ENCODE measurements at places on chromosomes 12 and 14. TPM values are rescaled to one million over a fixed set of nuclear protein-coding genes. Genes with fewer than 3 reads are reported as not detected.

DNA sequence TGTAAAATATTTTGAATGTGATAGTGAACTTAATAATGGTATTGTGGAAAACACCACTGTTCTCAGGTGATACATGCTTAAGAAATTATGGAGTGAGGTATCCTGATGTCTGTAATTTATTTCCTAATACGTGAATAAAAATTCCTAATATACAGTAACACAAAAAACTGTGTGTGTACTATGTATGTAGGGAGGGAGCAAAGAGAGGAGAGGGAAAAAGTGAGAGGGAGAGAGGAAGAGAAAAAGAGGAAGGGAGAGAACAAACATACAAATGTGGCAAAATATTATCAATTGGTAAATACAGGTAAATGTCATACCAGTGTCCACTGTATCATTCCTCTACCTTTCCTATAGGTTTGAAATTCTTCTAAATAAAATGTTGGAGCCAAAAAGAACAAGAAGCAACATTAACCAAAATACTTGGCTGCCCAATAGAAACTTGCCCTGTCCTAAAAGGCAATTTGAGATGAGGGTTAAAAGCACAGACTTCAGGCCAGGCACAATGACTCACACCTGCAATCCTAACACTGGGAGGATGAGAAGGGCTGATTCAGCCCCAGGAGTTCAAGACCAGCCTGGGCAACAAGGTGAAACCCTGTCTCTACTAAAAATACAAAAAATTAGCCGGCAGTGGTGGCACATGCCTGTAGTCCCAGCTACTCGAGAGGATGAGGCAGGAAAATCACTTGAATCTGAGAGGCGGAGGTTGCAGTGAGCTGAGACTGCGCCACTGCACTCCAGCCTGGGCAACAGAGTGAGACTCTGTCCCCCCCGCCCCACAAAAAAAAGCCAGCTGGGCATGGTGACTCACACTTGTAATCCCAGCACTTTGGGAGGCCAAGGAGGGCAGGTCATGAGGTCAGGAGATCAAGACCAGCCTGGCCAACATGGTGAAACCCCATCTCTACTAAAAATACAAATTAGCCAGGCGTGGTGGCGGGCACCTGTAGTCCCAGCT lies 14.5 kb downstream of the R3HDM2 start:
- DNase-seq: no peak

- no peak for DNase-seq
Observed at GRCh38 chr12:19894803-19895202, 455.5 kb downstream of the AEBP2 start.

- no peak for DNase-seq
Observed at GRCh38 chr12:96344124-96344695, 56.0 kb downstream of the CDK17 start.

DNA sequence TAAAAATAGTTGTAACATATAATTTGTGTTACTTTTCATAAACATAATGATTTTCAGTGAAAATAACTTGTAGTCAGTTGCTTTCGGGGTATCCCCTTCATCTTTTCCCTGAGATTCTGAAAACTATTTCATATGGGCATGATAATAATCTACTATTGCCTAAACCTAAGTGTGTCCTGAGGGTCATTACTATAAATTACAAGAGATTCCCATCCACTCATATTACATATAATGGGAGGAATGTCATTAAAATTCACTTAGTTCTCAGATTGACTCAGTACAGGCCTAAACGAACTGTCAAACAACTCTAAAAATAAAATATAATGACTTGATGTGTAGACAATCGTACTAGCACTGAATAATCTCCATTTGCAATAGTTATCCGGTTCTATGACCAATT lies 72.7 kb downstream of the PTPRR start:
- DNase-seq: no peak

- DNase-seq: no peak
Observed at GRCh38 chr12:8860165-8860961, 37.9 kb downstream of the A2ML1 start.

DNA sequence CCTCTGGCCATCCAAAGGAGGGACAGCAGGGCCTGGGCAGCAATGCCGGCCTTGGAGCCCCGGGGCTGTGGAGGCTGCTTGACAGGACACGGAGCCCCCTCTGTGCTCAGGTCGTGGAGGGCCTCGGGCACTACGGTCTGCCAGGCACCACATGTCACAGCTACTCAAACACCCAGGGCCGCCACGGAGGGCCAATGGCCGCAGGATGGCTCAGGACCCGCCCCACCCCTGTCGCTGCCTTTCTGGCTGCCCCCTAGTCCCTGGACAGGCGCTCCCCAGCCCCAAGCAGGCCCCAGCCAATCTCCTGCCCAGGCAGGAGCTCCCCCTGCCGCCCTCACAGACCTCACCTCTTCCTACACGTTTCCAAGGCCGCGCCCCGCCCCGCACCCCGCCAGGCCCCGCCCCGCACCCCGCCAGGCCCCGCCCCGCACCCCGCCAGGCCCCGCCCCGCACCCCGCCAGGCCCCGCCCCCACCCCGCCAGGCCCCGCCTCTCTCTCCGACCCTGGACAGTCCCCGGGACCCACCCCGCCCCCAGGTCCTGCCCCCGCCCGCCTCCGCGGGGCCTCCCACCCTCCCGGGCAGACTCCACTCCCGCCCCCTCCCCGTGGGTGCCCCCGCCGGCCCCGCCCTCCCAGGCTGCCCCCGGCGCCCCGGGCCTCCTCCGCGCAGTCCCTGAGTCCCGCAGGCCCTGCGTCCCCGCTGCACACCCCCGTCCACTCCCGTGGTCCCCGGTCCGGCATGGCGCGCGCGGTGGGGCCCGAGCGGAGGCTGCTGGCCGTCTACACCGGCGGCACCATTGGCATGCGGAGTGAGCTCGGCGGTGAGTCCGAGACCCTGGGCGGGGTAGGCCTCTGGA lies at the start of gene ASPG:
TSS of gene ASPG (plus strand) at position 669 of the 857 bp plus-strand sequence. CDS start at position 740, 71 bp downstream.
- peak; percentile 91 for DNase-seq

DNA sequence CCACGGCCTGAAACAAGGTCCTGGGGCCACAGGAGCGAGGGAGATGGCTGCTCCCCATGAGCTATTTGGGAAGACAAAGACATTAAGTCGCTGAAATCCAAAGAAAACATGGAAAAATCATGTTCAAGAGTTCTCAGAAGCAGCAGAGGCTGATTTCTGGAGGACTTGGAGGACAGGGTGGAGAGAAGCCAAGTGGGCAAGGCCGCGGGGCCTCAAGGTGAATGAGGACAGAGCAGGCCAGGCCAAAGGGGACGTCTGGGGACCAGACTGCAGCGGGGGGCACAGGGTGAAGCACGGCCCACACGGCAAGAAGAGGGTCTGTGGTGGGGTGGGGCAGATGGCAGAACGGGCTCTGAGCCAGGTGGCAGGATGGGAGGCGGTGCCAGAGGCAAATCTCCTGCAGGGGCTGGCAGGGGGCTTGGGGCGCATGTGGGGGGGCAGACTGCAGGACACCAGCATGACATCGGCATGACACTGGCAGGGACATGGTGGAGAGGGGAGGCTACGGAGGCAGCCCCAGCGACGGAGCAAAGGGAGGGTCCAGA lies 48.9 kb downstream of the RNF34 start:
- no peak for DNase-seq

Gene KRT7
- 18.8 TPM for total RNA-seq

Gene CLEC2A
- total RNA-seq: not detected

Gene ADSS1
- total RNA-seq: 51.9 TPM

Gene TMEM116
- 9.1 TPM for total RNA-seq
